Stimulated activated naive CD8-positive, alpha-beta T cell treated with anti-CD3 and anti-CD28 coated beads, Interleukin-15, Interleukin-2, amounts not matched to agents 100 U/mL and 50 U/mL, for 24 hours (primary cell): ENCODE measurements at places on chromosomes 12 and 14.

GRCh38 chr12:96422192-96422591 lies 22.0 kb upstream of the CDK17 start:
- no peak for DNase-seq

- DNase-seq = peak; percentile 85
Measured at GRCh38 chr14:60331201-60332045, 82.4 kb downstream of the PPM1A start.

DNA sequence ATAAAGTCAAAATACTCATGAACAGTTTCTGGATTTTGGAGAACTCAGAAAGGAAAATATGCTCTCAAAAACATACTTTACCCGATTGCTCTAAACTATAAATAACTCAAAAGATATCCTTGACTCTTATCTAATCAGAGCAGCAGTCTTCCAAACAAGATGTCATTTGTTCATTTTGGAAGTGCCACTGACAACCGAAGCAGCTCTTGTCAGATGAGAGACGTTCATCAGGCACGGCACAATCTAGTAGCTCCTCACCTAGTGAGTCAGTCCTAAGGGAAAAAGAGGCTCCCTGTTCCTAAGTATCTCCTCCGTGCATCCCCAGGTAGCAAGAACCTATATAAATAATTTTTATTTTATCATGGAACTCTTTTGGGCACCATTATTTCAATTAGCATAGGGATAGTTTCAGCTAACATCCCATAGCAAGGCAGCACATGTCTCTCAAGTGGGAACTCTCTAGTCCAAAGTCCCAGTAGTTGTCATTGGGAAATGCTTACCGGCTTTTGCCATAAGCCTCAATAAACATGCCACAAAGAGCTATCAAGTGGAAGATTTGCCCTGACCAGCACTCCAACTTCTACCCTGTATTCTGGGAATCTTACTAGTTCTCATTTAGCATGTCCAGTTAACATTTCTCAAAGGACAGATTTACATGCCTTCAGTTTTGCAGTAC lies 14.1 kb upstream of the TMEM263 start:
- DNase-seq = no peak

GRCh38 chr12:68109001-68109400 lies 50.5 kb downstream of the IFNG start:
- no peak for DNase-seq

GRCh38 chr12:93484315-93484981 lies 17.1 kb downstream of the MRPL42 start:
- no peak for DNase-seq

- no peak for DNase-seq
Measured at GRCh38 chr12:95600567-95600966, 49.3 kb upstream of the USP44 start.

- DNase-seq = no peak
Measured at GRCh38 chr12:20460956-20461355, 92.6 kb downstream of the PDE3A start.

GRCh38 chr12:15856097-15856982 lies 25.8 kb upstream of the STRAP start:
- DNase-seq = peak; percentile 22

DNA sequence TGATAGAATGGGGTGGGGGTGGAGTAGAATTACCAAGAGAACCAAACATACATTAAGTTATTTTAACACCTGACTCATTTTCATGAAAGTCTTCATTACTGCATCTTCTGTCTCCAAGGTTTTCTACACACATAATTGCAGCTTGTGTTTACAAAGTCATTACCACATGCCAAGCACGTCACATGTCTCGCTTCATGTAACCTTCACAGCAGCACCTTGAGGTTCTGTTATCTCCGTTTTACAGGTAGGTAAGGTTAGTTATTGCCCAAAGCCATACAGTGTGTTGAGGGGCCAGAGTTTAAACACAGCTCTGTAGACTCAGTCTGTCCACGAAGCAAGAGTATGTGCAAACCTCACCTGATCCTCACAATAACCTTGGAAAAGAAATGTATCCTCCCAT lies 64.3 kb upstream of the RBM19 start:
- no peak for DNase-seq

GRCh38 chr14:87632796-87633195 lies 360.2 kb downstream of the GALC start:
- no peak for DNase-seq

GRCh38 chr14:102316338-102316742 lies 3.2 kb upstream of the ZNF839 start:
- DNase-seq = no peak

DNA sequence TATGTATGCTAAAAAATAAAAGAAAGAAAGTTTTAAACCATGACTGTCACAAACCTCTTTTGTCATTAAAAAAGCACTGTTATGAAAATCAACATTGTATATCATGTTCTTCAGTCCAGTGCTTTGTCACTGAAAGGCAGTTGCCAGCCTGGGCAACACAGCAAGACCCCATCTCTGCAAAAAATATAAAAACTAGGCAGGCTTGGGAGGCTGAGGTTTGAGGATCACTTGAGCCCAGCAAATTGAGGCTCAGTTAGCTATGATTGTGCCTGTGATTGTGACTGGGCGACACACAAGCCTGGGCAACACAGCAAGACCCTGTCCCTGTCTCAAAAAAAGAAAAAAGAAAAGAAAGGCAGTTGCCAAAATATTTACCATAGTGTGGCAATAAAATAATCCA lies 102.7 kb upstream of the NAP1L1 start:
- no peak for DNase-seq

DNA sequence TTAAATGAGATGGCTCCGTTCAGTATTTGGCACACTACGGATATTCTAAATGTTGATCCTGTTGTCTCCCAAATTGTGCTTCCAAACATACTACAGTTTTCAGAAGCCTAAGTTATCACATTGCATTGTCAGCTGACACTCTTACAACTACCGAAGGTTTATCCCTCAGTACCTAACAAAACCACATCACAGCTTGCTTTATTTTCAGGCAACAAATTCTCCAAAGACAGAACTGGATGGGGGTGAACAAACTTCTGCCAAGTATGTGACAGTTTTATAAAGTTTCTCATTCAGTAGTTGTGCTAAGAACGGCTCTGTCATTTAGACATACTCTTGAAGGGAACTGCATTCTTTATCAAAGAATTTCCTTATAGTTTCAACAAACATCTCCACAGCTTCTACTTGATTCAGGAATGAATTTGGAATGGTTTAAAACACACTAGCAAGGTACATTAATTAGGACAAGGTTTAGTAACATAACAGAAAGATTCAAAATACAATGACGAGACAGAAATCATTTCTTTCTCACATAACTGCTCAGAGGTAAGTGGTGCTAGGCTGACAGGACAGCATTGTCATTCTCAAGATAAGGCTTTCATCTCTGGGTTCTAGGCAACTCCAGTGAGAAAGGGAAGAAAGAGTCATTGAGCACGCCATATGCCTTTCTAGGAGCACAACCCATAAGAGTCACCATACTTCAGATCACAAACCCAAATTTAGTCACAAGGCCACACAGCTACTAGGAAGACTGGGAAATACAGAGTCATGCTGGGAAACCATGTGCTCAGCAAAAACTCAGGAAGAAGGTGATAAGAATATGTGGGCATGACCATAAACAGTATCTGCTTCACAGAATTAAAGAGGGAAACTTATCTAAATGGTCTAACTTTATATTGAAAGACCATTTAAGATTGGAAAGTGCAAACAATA lies 100.7 kb downstream of the DUSP6 start:
- DNase-seq = no peak

DNA sequence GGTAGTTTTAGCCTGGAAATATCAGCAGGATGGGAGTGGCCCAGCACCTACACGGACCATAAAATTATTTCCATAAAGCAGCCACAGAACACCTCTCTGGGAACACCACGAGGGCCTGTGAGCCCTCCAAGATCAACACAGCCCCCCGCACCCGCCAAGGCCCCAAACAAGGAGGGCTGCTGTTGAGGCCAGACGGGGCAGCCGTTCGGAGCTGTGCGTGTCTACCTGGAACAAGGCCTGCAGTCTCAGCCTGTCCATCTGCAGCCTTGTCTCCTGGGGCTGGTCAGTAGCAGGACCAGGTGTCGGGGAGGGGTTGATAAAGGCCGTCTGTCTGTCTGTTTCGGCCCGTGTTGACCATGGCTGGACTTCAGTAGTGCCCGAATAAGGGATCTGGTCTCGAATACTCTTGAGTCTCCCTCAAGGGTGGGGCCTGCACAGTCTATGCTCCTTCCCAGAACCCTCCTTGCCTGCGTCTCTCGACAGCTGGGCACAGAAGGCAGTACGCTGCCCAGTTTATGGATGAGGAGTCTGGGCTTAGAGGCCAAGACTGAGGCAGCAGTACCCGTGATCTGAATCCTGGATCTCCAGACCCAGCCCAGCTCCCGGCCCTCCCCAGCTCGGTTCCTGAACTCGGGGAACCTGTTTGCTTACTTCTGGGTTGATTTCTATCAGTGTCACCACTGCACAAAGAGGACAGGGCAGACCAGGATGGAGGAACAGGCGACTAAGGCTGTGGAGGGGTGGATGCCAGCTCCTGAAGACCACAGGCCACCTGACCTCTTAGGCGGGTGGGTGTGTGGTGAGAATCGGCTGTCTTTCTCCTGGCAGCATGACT lies 23.1 kb upstream of the DLK1 start:
- DNase-seq = no peak

DNA sequence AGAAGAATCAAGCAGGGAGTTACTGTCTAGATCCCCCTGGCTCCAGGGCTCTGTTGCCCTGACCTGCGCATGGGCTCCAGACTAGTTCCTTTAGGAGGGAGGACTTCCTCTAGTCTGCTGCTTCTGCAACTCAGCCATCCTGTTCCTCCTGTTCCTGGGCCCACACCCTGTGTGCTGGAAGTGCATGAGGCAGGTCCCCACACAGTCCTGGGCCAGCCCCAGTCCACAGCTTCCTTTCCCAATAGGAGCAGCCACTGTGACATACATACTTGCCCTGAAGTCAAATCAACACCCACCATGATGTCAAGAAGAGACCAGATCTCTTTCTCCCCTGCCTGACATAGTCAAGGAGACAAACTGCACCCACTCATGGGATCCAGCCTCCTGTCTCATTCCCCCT lies 1.3 kb downstream of the SDR9C7 start:
- DNase-seq = no peak

DNA sequence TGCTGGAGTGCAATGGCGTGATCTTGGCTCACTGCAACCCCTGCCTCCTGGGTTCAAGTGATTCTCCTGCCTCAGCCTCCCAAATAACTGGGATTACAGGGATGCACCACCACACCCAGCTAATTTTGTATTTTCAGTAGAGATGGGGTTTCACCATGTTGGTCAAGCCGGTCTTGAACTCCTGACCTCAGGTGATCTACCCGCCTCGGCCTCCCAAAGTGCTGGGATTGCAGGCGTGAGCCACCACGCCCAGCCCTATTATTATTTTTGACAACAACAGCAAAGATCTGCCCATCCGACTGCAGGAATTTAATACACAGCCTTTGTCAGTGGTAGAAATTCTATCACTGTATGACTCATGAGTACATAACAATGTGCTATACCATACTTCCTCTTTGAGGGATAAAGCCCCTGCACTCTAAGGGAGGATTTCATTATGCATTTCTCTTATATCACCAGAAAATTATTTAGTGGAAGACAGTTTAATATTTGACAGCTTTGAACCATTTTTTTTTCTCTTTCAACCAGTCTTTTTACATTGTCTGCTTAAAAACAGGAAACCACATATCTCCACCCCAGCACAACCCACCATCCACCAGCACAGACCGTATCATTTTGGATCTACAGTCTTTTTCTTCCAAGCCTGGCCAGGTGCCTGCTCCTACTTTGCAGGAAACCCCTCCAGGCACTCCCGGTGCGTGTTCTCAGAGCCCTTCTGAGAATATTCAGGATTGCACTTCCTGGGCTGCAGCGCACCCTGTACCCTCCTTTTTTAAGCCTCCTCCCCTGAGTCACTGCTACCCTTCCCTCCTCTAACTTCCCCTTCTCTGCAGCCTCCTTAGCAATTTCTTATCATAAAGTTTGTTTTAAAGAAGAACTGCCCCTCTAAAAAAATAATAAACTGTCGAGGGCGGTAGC lies 594 bp downstream of the ARHGDIB start:
- peak; percentile 37 for DNase-seq

DNA sequence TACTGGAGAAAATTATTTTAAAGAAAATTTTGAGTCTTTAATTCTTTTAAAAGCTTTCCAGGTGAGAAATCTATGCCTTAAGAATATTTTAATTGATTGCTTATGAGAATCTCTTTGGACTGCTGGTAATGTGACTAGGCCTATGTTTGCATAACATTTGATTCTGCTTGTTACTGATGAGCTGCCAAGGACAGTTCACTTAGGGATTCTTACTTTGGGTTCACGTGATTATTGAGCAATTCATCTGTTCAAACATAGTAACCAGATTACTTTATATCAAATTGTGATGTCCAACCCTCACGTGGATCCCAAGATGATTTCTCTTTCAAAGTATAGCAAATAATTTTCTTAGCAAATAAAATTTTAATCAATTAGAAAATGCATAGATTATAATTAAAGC lies 27.4 kb upstream of the ABCD2 start:
- no peak for DNase-seq

DNA sequence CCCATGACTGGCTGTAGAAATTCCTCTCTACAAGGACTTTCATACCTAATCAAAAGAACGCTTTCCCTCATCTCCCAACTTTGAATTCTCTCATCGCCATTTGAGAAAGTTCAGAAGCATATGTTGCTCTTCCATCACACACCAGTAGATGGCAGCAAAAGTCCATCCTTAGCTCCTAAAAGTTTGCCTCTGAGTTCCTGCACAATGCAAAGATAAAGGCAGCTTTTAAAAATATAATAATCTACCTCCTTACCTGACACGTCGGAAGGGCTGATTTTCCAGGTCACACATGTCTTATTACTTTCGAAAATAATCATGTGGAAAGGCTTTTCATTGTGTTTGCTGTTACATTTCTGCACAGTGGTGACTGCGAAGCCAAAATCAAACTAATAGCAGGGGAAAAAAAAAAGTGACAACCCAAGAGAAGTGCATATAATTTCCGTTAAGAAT lies 456.7 kb upstream of the SEL1L start:
- DNase-seq = peak; percentile 37

DNA sequence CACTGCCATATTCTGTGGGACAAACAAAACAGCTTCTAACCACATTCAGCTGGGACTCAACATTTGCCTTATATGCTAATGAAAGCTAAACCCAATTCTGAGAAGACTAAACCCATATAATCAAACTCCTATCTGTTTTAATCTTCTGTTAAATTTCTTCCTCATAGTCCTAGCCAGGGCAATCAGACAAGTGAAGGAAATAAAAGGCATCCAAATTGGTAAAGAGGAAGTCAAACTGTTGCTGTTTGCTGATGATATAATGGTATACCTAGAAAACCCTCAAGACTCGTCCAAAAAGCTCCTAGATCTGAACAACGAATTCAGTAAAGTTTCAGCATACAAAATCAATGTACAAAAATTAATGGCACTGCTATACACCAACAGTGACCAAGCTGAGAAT lies 157.1 kb downstream of the PHLDA1 start:
- no peak for DNase-seq

DNA sequence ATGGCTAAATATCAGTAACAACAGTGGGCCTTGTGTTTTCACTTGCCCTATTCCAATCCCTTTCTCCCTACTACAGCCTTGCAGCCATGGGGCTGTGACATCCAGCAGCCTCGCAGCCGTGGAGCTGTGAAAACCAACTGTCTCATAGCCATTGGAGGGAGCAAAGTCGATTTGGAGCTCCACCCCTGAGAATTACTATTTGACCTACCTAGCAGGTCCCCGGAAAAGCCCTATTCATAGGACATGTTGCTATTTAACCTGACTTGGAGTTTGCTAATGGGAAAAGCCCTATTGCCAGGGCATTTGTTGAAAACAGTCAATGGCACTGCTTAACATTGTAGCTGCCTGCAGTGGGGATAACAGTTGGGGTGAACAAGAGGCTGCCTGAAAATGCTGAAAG lies 33.3 kb downstream of the ERG28 start:
- no peak for DNase-seq
